ENCODE measurements at places on chromosomes 12 and 14.

DNA sequence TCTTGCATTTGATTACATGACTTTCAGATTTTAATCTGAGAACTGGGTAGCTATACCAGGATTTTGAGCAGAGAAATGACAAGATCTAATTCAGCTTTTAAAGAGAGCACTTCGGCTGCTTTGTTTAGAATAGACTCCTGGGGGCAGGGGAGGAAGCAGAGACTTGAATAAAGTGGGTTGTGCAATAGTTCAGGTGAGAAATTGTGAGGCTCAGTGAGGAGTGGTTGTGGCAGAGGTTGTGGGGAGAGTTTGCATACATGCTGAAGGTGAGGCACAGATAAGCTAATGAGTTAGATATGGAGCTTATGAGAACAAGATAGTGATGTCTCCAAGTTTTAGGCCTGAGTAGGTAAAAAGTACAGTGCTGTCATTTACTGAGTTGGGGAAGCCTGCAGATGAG is 281.4 kb downstream of the FLRT2 start:
- no peak for DNase-seq

DNA sequence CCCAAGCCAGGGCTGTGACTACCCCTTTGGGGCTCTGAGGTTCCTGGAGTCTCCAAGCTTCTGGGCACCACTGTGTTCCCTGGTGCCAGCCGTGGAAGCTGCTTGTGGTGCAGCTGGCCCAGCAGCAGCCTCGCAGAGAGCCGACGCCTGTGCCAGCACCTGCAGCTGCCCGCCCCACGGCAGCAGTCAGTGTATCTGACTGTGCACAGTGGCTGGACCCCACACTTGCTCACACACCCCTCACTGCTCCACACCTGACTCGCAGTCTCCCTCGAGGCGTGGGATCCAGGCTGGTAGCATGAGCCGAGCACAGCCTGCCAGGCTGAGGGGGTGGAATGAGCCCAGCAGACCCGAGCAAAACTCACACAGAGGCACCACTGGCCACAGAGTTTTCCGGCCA is 325.2 kb downstream of the PCNX1 start:
- DNase-seq, result no peak

- no peak for DNase-seq
These were observed 117.0 kb downstream of the EGLN3 start for GRCh38 chr14:33833706-33834465.

- DNase-seq, result no peak
These were observed 51.2 kb downstream of the FIGNL2 start for GRCh38 chr12:51797301-51797700.

- no peak for DNase-seq
These were observed 135.0 kb upstream of the HIF1A start for GRCh38 chr14:61560323-61560722.

GRCh38 chr12:85894653-85895052 is 20.6 kb downstream of the NTS start:
- DNase-seq, result no peak

DNA sequence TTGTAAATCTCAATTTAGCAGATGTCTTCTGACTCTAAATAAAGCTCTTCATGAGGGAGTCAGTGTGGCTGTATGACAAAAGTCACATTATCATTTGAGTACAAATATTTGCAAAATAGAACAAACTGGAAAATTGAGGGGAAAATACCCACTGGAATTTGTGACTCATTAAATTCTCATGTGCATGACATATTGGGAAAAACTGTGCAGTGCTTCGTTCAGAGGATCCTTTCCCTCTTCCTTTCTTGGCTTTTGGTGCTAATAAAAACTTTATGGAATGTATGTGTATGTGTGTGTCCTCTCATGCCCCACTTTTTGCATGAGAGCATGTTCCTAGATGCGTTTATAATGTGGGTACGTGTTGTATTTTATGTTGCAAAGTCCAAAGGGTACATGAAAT is 267.8 kb downstream of the KTN1 start:
- DNase-seq, result no peak

GRCh38 chr12:53058674-53059433 is 9.0 kb downstream of the TNS2 start:
- DNase-seq, result no peak

DNA sequence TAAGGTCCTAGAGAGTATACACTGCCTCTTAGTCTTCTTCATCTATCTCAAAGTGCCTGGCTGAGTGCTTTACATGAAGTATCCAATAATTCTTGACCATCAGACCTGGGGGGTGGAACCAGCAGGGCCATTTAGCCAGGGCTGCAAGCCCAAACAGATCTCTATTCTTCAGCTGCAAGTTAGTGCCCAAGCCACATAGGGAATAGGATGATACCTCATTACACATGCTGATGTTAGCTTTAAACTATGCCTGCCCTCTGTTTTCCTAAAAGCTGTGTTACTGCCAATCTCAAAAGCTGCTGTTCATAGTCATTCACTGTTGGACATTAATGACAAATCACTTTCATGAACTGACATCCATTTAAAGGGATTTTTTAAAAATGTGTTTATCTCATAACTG is 16.7 kb upstream of the IFNG start:
- DNase-seq, result no peak

GRCh38 chr12:115838952-115839351 is 438.5 kb downstream of the MED13L start:
- DNase-seq, result no peak

- no peak for DNase-seq
These were observed 1140.6 kb downstream of the BCL11B start for GRCh38 chr14:98131406-98131805.

DNA sequence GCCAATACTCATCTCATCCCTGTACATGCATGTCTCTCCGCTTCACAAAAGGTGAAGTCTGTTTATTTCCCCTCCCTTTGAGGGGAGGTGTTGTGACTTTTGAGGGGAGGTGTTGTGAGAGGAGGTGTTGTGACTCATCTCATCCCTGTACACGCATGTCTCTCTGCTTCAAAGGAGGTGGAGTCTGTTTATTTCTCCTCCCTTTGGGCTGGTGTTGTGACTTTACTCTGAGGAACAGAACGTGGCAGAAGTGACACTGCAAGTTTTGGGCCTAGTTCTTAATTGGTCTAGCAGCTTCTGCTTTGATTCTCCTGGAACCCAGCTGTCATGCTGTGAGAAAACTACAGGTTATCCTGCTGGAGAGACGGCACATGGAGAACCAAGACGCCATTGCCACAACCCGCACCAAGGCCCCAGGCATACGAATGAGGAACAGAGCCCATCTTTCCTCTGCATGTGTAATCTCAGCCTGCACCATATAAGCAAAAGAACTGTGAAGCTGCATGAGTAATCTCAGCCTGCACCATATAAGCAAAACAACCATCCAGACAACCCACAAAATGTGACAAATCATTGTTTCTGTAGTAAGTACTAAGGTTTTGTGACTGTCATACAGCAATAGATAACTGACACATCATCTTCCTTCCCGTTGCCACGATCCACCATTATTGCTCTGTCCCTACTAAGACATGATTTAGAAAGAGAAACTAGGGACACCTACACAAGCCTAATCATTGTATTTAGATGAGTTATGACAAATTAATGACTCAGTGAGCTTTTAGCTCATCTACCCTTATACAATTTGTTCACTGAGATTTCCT is 30.0 kb downstream of the GALNT4 start:
- DNase-seq, result peak; percentile 12

GRCh38 chr14:23174296-23175184 is 8.9 kb downstream of the SLC7A8 start:
- no peak for DNase-seq

- no peak for DNase-seq
These were observed 19.7 kb upstream of the DIABLO start for GRCh38 chr12:122245553-122245952.

- no peak for DNase-seq
These were observed 31.9 kb downstream of the GUCY2C start for GRCh38 chr12:14664434-14665023.

DNA sequence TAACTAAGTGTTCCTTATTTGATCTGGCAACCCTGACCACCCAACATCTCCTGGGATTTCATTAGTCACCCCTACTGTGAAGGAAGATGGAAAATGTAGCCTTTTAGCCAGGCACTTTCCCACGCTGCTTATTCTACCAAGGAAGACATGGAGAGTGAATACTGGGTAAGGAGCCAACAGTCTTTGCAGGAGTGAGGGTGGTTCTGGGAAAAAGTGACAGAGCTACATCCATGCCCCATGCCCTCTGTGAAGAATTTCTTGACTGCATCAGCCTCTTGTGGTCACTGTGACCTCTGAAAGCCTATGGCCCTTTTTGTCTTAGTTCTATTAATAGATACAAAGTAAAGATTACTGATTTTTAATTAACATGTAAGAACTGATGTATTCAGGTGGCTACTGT is 196.0 kb upstream of the EEA1 start:
- DNase-seq, result no peak

GRCh38 chr12:91111366-91112325 is at the start of gene LUM:
Gene LUM, minus strand, starts transcription at chr12:91111494. Its CDS starts 2,515 bp downstream, at chr12:91108979.
- no peak for DNase-seq

DNA sequence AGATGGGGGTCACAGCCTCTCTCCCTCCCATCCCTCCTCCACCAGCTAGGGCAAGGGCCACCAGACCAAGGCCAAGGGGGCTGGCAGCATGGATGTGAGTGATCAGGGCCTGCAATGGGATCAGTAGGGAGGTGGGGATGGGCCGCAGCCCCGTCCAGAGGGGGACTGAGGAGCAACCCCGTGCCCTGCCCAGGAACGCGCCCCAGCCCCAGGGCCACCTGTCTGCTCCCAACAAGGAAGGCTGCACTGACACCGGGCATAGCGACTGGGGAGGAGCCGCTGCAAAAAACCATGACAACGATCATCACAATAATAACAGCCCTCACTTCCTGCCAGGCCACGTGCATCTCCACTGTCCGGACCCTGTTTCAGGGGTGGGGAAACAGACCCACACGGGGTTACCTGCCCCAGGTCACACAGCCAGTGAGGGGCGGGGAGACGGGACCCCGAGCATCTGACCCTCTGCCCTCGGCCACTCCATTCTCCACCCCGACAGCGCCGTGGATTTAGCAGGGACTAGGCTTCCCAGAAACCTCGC is 24.3 kb downstream of the NCOR2 start:
- DNase-seq, result no peak

DNA sequence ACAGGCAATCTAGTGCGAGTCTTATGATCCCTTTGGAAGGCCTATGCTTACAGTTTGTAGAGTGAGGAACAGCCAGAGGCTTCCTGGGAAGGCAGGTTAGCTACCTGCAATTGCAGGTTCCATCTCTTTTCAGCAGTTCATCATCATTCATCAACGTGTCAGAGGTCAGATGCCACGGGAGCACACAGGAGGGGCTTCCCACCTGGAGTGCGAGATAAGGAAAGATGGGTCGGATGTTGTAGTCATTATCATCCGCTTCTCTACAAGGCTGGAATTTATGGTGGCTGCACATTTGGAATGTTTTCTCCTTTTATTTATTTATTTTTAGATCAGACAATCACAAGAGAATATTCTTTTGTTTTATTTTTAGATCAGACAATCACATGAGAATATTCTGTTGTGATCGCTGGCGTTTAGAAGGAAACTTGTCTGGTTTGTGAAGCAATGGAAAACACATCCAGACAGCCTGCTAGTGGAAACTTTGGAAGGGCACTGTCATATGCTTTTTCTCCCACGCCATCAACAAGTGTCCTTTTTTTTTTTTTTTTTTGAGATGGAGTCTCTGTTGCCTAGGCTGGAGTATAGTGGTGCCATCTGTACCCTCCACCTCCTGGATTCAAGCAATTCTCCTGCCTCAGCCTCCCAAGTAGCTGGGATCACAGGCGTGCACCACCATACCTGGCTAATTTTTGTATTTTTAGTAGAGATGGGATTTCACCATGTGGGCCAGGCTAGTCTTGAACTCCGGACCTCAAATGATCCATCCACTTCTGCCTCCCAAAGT is 1.9 kb upstream of the BICD1 start:
- no peak for DNase-seq

GRCh38 chr14:106843951-106844483 is 1317.6 kb downstream of the TMEM121 start:
- DNase-seq, result no peak

DNA sequence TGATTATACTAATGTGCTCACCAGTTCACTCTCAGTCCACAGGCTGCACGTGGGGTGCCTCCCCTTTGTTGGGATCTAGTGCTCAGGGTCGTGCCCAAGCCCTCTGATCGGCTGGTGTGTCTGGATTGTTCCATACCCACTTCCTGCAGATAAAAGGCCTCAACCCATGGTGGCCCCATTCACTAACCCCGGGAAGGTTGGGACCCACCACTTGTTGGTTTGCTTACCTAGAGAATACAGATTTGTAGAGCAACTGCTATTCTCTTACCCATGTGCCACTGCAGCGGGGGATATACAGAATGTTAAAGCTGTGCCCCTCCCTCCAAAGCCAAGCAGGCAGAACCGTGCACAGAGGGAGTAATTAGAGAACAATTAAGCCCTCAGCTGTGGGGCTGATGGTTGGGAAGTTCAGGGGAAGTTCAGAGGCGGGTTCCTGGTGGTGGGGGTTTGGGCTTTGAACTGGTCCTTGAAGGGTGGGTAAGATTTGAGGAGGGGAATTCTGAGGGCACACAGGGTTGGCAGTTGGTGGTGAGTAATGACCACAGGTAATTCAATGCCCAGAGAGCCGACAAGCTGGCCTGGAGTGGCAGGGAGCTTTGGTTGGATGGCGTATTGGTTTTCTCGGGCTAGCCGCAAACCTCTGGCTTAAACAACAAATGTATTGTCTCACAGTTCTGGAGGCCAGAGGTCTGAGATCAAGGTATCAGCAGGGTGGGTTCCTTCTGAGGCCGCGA is 68.8 kb downstream of the ADCK1 start:
- DNase-seq, result no peak

DNA sequence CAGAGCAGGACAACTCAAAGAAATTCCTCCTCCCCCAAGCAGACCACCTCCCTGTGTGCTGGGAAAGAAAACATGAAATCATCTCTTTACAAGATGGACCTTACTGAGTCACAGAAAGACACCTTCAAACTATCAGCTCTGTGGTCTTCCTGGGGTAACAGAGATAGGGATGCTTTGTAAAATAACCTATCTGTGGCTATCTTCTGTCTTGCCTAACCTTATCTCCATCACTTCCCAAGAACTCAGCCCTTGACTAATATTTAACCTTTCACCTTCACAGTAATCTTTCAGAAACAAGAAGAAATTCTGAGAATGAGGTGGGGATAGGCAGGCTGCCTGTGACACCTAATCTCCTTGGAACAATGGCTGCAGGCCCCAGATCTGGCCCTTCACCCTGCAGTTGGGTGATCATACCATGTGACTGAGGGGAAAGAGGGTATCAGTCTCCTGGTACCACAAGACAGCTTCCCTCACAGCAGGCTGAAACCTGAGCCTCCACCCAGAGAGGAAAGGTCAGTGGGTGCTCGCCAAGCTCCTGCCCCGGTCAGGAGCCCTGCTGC is 27.4 kb upstream of the CEBPE start:
- no peak for DNase-seq

Data from stimulated activated CD4-positive, alpha-beta T cell treated with anti-CD3 and anti-CD28 coated beads, Interleukin-12 subunit alpha, Interleukin-12 subunit beta, amount 100 ng/mL, for 24 hours (primary cell).